ENCODE measurements at places on chromosomes 6 and 20.

DNA sequence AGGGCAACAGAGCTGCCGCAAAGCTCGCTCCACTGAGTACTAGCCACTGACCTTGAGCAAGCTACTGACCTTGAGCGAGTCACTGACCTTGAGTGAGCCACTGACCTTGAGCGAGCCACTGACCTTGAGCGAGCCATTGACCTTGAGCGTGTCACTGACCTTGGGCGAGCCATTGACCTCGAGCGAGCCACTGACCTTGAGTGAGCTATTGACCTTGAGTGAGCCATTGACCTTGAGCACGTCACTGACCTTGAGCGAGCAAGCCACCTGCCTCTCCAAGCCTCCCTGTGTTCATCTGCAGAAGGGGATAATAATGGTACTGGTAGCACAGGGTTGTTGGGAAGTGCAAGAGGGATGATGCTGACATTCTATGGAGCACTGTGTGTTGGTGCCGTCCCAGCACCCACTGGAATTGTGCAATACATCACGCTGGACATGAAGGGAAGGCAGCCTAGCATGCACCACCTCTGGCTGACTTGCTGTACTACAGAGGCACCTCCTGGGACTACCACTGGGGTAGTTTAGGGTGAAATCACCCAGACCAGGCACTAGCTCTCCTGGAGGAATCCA, 60.2 kb downstream of the CTCFL start:
- no peak for DNase-seq

- DNase-seq, result no peak
Observed at GRCh38 chr20:41094353-41095055, 42.8 kb upstream of the PLCG1 start.

- DNase-seq, result no peak
Observed at GRCh38 chr6:155497273-155497672, 41.6 kb upstream of the NOX3 start.

- DNase-seq, result no peak
Observed at GRCh38 chr20:2162125-2162822, 60.6 kb downstream of the STK35 start.

GRCh38 chr6:130969166-130969565, 93.9 kb downstream of the EPB41L2 start:
- DNase-seq, result no peak

DNA sequence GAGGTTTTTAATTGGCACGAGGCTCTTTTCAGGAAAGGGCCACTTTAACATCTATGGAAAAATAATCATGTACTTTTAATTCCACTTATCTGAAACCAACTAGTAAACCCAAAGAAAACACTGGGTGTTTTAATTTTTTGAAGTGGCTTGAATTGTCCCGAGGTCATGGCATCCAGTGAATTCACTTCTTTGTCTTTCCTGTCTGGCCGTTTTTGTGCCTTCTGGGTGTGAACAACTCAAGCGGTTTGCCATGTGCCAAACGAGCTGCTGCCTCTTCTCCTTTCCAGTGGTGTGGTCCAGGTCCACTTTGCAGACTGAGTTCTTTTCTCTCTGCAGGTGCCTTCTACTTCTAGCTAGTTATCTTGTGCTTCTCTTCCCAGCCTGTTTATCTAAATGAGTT, 117.5 kb downstream of the PLCB4 start:
- no peak for DNase-seq

GRCh38 chr6:4291453-4292403, 156.4 kb upstream of the ECI2 start:
- DNase-seq, result no peak

- DNase-seq, result no peak
Observed at GRCh38 chr6:6626187-6626586, 37.7 kb downstream of the LY86 start.

DNA sequence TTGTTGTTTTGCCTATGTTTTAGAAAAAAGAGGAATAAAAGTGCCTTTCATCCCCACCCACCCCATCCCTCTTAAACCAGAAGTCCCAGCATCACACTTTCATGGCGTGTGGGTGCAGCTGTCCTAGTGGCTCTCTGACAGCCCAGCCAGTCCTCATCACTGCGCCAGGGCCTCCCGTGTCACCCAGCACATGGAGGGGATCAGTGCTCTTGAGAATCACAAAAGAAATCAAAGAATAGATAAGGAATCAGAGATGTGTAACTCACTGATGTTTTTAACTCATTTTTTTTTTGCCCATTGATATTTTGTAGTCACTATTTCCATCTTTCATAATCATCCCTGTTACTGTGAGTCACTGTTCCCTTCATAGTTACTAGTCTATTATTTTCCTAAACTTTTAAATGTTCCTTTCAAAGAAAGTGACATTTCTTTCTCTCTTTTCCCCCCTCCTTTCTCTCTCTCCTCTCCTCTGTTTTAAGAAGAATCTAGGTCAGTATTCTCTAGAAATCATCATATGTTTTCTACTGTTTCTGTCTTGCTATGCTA, 78.6 kb downstream of the AIG1 start:
- no peak for DNase-seq

DNA sequence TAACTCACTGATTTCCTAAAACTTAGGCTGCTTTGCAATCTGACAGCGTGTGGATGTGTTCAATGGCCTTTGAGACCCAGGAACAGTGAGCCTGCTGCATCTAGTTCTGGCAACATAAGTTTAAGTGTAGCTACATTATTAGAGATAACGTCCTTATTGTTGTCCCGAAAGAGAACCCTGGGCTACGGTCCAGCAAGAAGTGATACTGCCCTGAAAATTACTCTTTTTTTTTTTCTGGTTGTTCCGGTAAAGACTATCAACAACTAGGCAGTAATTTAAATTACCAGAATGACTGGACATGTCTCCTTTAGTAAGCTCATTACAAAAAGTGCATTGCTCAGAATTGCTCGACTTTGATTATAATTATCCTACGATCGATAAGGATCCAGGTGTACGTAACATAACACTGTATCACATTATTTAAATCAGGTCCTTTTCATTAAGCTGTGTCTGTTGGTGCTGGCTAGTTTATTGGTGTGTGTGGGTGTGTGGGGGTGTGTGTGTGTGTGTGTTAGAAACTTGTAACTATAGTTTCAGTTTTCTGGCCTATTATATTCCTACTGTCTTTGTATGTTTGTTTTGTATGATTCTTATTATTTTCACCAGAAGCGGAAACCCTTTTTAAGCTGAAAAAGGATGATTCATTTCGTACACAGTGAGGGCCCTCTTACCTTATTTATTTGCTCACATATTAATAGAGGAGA, 3.0 kb downstream of the TSHZ2 start:
- DNase-seq, result no peak

GRCh38 chr6:111564482-111564945, 41.2 kb downstream of the TRAF3IP2 start:
- no peak for DNase-seq

- no peak for DNase-seq
Observed at GRCh38 chr6:56291302-56291917, 44.0 kb upstream of the COL21A1 start.

- DNase-seq, result no peak
Observed at GRCh38 chr6:160963651-160964050, 27.9 kb upstream of the MAP3K4 start.

GRCh38 chr6:36578431-36578830, 15.7 kb upstream of the SRSF3 start:
- DNase-seq, result no peak

DNA sequence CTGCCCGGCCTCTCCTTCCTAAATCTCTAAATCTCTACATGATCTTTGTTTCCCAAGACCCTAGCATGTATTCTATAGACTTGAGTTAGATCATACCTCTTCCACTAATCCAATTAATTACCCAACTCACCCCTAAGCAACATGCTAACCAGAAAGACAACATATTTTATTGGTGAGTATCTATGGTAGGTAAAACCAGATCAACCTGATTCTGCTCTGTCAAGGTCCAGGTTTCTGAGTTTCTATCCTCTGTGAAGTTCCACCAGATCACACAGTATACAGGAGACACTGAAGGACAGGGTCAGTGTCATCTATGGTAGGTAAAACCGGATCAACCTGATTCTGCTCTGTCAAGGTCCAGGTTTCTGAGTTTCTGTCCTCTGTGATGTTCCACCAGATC, 363.2 kb upstream of the MARCKS start:
- no peak for DNase-seq

- no peak for DNase-seq
Observed at GRCh38 chr20:2386516-2387179, 5.9 kb downstream of the TGM6 start.

DNA sequence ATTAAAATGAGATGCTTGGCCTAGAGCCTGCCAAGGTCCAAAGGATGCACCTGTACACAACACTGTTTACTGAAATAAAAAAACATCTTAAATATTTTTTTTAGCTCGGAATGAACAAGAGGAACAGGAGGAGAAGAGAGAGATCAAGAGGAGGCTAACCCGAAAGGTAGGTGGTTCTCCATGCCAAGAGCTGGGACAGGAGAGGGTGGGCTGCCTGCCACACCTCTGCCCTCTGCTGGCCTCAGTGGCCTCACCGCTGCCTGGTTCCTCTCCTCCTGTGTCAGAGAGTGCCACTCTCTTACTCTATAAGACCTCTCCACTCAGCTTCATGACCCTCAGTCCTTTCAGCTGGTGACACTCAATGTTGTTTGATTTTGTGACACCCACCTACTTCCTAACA, 50.2 kb downstream of the TBC1D7 start:
- DNase-seq, result no peak

DNA sequence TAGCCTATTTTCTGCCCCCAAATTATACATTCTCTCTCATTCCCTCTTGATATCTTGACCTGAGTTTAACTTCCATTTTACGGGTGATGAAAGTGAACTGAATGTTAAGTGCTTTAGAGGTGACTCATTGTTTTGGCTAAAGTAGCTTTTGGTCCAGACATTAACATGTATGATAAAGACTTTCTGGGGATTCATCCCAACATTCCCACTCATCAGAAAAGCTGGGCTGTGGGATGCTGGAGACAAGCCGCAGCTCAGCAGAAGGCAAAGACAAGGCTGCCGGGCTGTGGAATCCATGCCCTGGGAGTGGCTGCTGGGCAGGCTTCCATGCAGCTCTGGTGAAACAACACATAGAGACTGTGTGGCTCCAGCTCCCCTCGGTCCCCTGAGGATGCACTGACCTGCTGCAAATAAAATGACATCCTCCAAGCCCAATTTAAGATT, 89.9 kb upstream of the SYNDIG1 start:
- DNase-seq, result no peak
